IPS DF 6.9 (cell line): ENCODE measurements at places on chromosomes 16 and 17.

DNA sequence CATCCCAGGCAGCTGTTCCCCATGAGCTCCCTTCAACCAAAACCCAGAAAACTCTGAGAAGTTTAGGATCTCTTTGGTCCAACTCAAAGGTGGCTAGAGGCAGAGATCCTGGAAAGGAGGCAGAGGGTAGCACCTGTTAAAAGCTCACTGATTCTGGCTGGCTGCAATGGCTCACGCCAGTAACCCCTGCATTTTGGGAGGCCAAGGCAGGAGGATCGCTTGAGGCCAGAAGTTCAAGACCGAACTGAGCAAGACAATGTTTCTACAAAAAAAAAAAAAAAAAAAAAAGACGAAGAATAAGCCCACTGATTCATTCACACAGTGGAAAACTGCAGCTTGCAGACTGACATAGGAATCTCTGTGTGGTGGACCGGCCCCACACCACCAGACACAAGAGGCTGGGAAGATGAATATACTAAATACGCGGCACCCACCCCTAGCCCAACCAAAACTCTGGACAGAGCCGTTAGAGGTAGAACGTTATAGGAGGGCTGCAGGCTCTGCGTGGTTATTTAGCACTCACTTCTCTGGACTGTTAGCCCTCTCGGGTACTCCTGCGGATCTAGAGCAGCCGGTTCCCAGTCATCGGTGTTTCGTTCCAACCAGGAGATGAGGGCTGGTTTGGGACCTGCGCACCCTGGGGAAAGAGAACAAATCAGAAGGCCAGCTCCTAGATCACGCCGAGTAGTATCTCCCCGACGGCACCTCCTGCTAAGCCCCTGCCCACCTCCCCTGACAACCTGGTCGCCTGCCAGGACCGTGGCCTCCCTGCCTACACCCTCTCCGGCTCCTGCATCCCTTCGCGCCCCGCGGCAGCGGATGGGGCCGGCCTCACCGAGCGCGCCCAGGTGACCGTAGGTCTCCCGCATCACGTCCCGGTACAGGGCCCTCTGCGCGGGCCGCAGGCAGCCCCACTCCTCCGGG lies 925 bp downstream of the ZNF689 start:
- DNase-seq = no peak

GRCh38 chr16:63216696-63217423 lies 1180.6 kb upstream of the CDH8 start:
- DNase-seq = no peak

- no peak for DNase-seq
Measured at GRCh38 chr17:73696251-73696650, 52.0 kb upstream of the SDK2 start.

DNA sequence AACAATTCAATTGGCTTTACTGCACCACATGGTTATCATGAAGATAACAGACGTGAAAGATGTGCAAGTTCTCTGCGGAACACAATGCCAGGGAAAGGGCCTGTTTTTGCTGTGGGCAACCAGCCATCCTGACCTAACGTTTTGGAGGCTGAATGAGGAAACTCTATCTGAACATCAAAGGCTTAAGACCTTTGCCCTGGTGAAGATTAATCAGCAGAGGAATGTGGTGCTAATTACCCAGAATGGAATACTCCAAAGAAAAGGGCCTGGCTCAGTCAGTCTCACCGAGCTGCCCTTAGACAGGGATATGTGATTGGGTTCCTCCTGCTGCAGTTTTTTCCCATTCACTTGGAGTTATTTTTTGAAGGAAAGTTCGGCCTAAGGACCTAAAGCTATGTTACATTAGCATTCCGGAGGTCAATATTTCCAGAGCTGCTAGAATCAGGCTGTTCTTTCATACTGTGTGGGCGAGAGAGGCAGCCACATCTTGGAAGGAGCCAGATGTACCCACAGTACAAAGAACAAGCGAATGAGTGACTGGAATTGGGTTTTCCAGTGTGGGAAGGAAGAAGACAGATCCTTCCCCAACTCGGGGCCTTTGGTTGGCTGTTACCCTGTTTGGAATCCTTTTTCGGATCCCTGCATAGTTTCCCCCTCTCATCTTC lies 15.5 kb downstream of the ASIC2 start:
- DNase-seq = no peak

DNA sequence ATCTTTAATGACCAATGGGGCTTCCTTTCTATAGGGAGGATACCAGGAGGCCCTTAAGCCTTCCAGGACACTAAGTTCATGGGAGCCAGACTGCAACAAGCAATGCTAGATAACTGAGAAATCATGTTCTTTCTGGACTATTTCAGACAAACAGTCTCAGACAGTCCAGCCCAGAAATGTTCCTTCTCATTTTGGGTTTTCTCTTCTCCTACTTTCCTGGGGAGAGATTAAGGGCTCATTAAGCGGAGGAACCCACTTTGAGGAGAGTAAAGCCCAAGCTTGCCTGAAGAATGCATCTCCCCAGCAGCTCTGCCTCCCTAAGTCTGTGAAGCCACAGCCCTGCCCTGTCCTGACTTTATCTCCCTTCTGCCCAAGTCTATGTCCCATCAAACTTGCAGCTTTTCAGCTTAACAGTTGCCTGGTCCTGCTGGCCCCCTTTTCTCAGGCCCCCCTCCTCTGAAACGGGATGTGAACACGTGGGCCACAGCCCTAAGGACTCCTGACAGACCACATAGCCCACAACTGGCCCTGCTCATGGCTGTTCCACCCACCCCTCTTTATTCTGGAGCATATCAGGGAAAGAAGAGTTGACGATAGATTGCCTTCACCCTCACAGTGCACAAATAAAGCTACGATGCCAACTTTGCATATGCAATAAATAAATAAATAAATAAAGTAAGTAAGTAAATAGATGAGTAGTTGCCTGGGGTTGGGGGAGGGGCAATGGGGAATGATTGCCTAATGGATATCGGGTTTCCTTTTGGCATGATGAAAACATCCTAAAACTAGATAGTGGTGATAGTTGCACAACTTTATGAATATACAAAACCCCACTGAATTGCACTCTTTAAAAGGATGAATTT lies 111.0 kb downstream of the N4BP1 start:
- no peak for DNase-seq

DNA sequence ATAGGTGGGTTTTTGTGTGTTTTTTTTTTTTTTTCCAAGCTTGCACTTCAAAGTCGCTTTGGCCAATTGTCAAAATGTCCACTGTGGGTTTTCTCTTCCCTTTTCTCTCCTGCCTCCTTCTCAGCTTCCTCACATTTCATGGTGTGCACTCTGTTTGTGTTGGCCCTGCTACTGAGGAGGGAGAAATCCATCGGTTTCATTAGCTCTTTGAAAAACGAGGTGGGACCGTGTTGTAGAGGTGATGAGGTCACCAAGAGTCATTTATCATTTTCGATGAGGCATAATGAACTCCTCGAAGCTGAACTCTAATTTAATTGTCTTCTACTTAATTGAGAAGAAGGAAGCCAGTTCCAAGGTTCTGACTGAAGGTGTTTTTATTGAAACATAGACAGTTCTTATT lies 174.4 kb upstream of the TOX3 start:
- no peak for DNase-seq

DNA sequence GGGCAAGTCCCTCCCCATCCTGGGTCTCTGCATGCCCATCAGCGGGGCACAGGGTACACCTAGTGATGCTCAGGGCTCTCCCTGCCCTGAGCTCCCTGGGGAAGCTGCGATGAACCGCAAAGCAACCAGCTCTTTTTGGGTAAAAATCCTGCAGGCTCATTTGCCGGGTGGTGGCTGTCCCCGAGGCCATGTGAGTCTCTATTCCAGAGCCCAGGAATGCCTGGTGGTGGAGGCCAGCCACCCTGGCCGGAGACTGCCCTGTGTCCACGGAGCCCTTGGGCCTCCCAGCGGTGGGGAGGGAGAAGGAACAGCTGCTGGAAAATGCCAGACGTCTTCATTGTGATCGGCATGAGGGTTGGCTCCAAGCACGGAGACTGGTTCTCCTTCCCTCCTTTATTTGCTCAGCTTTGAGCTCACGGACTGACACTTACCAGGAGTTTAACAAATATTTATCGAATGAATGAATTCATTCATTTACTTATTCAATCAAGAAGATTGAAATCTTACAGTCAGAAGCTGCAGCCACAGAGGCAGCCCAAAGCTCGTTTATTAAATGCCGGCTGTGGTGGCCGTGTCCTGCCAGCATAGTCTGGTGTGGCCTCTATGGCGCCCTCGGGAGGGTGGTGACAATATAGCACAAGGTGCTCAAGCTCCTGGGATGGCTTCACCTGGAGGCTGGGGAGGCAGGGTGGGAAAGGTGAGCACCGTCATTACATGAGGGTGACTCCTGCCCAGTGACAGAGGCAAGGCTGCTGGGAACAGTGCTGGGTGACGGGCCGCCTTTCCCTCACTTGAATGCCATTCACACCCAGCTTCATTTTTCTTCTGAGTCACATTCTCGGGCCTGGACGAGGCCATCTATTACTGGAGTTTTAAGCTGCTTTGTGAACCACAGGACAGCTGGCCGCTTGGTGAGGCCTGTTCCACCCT lies 31.1 kb upstream of the JPH3 start:
- DNase-seq = no peak

DNA sequence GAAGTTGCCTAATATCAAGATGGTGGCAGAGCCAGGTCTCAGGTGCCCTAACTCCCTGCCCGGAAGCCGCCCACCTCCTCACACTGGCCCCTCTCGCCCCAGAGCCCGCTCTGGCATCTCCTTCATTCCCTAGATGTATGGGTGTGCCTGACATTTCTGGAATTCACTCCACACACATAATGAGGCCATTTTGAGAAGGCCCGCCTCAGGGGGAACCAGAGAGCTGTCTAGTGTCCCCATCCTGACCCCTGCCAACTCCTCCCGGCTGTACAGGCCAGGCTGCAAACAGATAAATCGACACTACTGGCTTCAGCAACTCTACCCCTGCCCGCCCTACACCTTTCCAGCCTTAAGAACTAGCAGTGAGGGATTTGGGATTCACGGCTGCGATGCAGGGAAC lies 7.7 kb downstream of the WNT3 start:
- DNase-seq = no peak

- DNase-seq = no peak
Measured at GRCh38 chr17:18361837-18362697, 1.3 kb downstream of the SHMT1 start.

DNA sequence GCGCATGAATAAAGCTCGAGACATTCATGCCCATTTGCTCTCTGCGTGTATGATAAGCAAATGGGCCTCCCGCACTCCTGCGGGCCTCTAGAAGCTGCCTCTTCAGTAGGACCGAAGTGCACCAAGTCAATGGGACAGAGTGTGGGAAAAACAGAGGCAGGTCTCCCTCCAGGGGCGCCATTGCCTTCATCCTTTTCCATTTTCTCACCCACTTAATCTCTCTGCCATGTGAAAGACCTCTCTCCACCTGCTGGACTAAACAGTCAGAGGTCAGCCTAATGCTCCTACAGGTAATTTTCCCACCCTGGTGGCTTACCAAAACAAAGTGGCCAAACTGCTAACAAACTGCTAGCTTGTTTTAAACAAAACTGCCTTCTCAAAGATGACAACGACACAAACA lies 210.9 kb downstream of the ZFHX3 start:
- no peak for DNase-seq

DNA sequence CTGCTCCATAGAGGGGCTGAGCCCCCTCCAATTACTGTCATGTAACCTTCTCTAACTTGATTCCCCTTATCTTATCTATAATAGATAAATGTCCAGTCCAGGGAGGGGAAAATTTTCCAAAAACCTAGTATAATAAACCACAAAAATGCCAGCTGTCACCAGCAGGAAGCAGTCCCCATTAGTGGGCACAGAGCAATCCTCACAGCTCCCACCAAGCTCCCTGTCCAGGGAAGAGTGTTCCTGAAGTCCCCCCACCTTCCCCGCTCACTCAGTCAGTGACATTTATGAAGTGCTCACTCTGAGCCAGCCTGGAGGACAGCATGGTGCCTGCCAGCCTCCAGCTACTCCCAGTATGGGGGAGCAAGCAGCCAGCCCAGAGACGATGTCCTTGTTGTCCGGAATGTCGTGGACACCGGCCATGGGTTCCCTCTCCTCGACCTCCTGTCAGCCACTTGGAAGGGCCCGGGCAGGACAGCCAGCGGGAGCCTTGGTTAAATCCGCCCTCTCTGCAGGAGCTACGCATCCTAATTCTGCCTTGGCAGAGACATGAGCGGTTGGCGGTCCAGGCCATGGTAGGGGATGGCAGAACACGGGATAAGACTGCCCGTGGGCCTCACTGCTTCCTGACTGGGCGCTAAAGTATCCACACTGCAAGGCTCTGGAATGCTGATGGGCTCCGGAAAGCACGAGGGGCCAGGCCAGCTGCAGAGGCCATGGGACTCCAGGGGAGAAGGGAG lies 102.0 kb upstream of the CDH5 start:
- no peak for DNase-seq

- DNase-seq = no peak
Measured at GRCh38 chr16:56513972-56514371, 5.9 kb downstream of the BBS2 start.

DNA sequence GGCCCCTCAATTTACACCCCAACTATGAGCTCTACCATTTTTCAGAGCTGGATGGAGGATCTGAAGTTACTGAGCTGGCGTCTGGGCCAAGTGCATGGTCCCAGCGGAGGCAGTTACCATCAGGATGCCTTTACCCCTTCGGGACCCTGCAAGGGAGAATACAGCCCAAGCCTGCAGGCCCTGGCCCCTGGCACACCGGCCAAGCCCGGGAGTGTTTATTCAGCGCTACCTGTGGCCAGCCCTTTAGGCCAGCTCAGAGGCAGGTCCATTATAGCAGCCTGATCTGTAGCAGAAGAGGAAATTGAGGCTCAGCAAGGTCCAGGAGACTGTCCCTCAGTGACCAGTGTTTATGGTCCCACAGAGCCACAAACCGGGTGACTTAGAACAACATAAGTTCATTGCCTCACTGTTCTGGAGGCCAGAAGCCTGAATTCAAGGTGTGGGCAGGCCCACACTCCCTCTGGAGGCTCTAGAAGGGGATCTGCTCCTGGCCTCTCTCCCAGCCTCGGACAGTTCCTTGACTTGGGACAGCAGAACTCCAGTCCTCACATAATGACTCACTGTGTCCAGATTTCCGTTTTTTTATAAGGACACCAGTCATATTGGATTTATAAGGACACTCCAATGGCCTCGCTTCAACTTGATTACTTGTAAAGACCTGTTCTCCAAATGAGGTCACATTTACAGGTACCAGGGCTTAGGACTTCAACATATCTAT lies 8.8 kb downstream of the SEC14L5 start:
- no peak for DNase-seq
